ENCODE measurements at places on chromosomes 4 and X.

DNA sequence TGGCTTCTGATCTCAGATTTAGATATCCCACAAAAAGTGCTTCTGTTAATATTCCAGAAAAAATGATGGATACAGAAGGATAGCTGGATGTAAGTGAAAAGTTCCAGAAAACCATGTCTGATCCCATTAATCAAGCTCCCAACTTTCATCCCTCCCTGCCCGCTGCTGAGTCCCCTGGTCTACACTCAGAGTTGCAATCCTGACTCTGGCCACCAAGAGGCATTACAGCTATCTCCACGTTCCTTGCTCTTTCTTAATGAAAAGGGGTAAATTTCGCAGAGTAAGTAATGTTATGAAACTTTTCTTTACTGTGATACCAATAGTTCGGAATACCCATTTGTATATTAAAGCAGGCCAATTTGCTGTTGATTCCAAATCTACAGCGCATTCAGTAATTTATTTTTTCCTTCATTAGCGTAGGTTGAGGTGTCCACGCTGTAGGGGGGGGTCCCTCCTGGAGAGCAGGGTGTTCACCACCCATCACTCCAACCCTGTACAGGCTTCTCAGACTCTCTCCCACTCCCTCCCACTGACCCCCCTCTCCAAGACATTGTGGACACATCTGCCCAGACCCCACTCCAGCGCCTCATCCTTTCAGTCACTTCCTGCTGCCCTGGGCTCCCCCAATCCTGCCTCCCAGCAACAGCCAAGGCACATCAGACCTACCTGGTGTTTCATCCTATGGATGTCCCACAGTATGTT is 55.1 kb downstream of the RAB40A start:
- DNase-seq = peak; percentile 48

GRCh38 chr4:134548052-134548628 is 346.6 kb upstream of the PABPC4L start:
- DNase-seq = no peak

GRCh38 chr4:15729910-15730533 is 27.2 kb downstream of the BST1 start:
- DNase-seq = peak; percentile 19

GRCh38 chr4:70714079-70714887 is 7.5 kb upstream of the RUFY3 start:
- DNase-seq = no peak

GRCh38 chr4:169305651-169306050 is 34.9 kb upstream of the SH3RF1 start:
- no peak for DNase-seq

DNA sequence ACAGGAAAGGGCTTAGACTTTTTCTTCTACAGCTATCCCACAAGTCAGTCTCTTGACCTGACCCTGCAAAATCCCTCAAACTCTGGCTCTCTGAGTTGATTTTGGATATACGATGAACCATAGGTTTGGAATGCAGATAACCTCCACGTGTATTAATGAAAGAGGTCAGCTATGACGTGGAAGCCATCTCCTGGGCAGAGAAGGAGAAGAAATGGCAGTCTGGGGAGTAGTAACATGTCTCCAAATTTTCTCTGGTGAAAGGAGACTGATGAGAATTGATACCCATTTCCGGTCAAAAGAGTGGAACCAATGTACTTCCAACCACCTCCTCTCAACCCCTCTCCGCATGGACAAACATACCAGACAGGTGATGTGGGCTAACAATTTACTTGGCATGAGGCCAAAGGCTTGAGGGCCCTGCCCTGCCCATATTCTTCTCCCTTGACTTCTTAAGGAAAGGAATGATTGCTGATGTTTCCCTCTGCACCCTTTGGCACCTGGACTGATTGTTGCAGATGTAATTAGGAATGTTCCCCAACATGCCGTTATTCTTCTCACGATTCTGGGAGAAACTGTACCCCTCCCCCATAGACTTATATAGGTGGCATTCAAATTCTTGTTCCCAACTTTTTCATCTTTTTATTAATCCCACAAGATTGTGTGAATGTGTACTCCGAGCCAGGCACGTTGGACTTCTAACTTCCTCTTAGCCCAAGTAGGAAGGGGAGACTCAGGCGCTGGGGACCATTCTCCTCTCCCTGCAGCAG is 580 bp upstream of the PLS3 start:
- peak; percentile 90 for DNase-seq

DNA sequence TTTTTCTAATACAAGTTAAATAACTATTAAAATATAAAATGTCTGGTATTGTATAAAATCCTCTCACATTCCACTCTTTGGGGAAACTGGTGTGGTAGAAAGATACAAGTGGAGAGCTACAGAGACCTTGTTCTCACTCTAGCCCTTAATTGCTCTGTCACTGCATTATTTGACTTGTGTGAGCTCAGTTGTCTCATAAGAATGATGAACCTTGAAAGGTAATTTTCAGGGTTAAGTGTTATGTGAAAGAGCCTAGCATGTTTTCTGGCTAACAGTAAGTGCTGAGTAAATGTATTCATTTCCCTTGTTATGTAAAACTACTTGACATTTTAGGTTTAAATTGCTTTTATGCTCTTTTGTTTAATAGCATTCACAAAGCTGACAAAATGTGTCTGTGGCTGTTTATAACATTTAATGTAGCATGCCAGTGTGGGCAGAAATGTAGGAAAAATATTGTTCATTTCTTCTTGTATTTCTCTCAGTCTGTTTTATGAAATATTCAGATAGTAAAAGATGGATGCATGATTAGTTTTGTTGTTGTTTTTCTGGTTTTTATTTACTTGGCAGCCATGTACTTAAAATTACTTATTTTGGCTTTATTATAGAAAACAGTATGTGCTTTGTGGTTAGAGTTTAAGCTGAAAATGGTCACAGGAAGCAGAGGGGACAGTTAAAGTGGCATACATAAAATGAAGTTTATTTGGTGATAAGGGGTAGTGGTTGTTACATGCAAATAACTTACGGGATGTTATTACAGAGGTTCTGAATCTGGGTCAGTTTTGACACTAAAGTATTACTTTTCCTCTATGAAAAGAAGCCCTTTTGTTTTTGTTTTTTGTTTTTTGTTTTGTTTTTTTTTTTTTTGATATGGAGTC is 29.2 kb downstream of the SLAIN2 start:
- DNase-seq = no peak

- DNase-seq = no peak
Observed at GRCh38 chr4:109385260-109385659, 48.4 kb upstream of the SEC24B start.

DNA sequence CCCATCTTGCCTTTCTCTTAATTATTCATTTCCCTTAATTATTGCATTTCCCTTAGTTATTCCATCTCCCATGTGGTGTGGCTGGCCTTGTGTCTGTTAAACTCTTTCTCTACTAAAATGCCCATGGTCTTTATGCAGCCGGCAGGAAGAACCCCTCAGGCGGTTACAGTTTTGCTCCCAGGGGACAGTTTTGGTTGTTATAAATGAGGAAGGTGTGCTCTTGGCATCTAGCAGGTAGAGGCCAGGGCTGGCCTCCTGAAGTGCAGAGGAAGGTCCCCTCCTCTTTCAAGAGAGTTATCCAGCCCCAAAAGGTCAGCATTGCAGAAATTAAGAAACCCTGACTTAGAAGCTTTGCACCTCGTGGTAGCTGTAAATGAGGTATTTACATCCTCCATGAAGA is 18.0 kb downstream of the TBL1X start:
- DNase-seq = no peak

GRCh38 chr4:182141061-182141460 is 102.1 kb upstream of the TENM3 start:
- DNase-seq = no peak

DNA sequence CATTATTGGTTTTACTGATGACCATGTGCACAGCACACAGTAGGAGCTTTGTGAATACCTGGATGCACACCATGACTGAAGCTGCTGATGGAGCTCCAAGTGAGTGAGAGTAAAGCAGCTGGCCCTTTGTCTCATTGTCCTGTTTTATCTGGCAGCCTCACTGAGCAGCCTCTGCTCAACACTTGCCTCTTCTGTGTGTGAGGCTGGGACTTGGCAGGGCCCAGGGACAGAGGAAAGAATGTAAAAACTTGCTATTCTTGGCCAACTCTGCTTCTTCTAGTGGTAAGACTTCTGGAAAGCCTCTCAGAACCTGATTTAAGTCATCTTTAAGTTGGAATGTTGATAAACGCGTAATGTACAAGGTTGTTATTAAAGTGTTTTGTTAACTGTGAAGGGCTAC is 61.4 kb downstream of the BEX1 start:
- DNase-seq = no peak

- DNase-seq = no peak
Observed at GRCh38 chr4:82886147-82886942, 4.6 kb downstream of the SEC31A start.

DNA sequence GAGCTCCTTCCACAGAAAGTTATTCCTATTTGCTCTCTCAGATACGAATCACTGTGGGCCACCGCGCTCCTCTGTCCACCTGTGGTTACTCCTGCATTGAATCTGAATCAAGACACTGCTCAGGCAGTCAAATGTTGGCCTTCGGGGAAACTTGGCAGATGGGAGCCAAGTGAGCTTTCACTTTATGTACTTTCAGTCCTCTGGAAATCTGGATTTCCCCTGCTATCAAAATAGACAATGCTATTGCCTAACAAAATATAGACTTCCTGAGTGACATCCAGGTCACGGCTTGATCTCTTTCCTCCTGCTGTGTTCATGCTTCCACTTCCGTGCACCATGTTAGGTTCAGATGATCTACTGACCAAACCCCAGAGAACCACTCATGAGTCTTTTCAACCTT is 43.8 kb downstream of the FHL1 start:
- DNase-seq = no peak

DNA sequence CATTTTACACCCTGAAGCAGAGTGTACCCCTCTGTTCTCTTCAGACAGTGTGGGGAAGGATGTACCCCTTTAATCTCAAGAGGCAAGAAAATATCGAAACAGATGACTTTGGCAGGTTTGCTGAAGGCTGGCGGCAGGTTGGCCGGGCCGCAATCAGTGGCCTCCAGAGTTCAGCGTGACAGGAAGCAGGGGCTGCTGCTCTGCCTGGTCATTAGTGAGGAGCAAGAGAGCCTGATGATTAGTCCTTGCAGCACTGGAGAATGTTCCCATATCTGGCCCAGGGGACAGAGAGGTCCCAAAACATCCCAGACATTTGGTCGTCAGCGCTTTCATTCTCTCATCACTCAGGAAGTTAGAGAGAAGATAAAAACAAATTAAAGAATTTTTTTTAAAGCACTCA is 352.8 kb downstream of the SPRY1 start:
- DNase-seq = no peak

- DNase-seq = no peak
Observed at GRCh38 chrX:146433771-146434170, 375.8 kb upstream of the CXorf51B start.

GRCh38 chrX:121151293-121151692 is 103.9 kb downstream of the GLUD2 start:
- no peak for DNase-seq

DNA sequence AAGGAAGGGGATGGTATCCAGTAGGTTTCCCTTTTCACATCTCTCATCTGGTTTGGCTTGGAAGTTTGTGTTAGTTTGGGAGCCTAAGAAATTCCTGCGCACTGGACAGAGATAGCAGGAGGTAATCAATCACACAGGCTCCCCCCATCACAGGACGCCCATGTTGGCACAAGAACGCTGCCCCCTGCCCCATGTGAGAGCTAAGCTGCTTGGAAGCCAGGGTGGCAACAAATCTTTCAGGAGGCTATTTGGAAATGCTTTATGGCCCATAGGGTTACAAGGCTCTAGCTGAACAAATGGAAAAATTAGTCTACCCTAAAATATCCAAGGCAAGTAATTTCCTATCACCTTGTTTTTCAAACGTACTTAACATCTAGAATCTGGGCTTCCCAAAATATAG is 54.0 kb downstream of the SOD3 start:
- DNase-seq = no peak

GRCh38 chr4:59455751-59456150 is 1744.4 kb upstream of the ADGRL3 start:
- DNase-seq = peak; percentile 45

DNA sequence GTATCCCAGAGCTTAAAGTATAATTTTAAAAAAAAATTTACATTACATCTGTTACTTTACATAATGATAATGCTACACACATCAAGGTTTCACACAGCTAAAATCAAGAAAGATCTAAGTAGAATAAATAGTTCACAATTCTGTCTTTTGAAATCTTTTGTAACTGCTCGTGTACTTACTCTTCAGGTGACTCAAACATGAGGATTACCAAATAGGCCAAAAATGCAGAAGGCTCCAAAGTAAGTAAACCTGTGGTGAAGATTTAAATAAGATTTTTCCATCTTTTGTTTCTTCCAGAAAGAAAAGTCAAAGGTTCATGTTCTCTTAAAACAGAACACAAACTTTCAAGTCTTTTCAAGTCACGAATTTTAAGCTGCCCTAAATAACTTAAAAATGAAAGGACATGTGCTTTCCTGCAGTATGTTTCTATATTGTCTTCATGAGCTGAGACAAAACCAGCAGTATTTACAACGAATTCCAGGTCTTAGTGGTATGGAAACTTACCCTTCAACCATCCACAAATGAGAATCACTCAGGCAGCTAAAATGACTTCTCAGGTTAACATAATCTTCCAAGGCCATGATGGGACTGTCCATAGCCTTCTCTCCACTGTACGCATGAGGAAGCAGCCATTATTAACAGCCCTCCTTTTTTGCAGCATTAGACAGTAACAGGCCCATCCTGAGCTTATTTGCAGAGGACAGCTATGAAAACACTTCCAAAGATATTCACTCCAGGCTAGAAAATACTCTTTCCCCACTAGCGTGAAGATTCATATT is 172.8 kb upstream of the EDNRA start:
- DNase-seq = no peak

DNA sequence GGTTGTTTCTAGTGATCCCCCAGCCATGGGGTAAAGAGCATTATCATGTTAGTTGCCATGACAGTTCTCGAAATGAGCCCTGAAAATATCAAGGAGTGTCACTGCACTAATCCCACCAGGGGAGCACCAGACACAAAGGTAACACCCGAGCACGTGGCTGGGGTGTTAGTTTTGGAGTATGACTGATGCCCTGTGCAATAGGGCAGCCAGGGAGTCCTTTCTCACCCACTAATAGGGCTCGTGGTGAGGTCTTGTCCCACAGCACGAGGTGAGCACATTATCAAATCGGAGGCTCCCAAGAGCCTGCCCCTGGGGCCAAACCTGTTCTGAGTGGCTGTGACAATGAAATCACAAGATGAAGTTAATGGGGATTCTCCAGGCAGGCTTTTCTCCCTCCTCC is 9.6 kb downstream of the MAMLD1 start:
- no peak for DNase-seq

DNA sequence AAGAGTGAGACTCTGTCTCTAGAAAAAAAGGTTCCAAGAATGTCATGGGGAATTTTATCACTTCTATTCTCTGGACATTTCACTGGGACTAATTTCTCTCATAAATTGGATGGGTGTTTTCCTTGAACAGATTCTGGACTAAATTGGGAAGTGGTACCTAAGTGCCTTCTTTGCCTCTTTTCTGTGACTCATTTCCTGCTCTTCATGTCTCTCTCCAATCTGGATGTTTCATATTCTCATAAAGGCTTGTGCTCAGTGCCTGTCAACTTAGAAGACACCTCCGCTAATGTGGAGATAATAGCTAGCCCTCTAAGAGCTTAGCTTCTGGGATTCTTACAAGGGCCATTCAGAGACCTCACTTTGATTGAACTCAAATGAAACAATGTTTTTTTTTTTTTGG is 38.0 kb upstream of the IGFBP7 start:
- no peak for DNase-seq

Data from foreskin keratinocyte (primary cell).